WERI-Rb-1 (cell line): ENCODE measurements at places on chromosomes 1 and 21.

DNA sequence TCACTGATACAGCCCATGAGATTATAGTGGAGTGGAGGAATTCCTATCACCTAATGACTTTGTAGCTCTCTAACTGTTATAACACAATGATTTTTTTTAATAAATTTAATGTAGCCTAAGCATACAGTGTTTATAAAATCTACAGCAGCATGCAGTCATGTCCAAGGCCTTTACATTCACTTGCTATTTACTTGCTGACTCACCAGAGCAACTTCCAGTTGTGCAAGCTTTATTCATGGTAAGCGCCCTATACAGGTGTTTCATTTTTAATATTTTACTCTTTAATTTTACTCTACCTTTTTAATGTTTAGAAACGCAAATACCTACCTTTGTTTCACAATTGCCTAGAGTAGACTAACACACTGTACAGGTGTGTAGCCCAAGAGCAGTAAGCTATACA, 1652.2 kb downstream of the BRINP3 start:
- no peak for DNase-seq

DNA sequence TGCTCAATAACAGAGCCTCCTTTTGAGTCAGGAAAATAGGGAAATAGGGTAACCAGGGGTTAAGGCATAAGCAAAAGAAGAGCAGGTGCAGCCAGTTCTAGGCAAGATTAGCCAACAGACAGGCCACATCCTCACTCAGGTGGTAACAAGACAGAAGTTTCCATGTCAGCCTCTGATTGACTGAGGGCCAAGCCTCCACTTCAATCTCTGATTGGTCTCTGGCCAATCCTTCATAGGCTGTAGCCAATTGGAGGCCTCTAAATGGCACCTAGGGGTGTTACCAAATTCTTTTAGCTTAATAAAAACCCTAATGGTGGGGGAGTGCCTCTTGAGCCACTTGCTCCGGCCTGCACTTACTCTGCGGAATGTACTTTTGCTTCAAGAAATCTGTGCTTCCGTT, 37.2 kb downstream of the LACTBL1 start:
- no peak for DNase-seq

DNA sequence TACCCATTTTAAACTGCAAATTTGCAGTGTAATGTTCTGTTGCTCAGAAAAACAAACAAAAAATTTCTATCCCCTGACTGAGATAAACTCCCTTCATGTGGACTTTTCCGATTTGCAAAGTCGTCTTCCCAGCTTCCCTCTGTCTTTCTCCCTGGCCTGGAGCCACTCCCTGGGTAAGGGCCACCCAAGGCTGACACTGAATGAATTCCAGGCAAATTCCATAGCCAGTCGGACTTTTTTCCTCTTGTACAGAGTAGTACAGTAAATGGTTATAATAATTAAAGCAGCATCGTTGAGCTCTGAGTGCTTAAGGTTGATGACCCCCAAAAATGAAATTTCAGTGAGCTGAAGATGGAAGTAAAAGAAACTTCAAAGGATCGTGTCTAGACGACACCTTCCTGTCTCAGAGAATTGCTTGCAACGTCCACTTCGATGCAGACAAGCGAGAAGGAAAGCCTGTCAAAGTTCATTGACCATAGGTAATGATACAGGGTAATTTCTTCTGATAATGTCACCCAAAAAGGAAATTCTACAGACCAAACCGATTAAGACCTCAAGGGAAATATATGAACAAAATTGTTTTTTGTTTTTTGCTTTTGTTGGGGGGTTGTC, 33.6 kb upstream of the LHX8 start:
- DNase-seq, result no peak

- DNase-seq, result no peak
Measured at GRCh38 chr1:33242652-33243051, 13.6 kb upstream of the ZNF362 start.

DNA sequence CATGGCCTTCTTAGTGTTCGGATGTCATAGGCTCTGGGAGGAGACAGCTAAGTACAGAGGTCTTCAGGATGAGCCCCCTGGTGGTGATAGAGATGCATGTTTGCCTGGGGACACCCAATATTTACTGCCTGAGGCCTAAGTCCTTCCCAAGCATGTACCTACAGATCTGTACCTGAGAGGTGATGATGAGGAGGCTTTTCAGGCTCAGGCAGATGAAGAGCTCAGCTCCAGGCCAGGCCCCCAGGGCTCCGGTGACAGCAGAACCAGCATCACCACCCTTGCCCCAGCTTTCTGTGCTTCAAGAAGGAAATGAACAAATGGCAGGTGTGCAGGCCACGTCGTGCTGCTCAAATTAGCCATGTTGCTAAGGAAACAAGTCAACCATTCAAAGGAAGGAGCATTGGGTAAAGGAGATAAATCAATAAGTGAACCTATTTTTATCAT, 21.1 kb downstream of the CACNA1E start:
- peak; percentile 19 for DNase-seq

- no peak for DNase-seq
Measured at GRCh38 chr1:212412374-212412773, 2.3 kb downstream of the PACC1 start.
